H54 (cell line): ENCODE measurements at places on chromosomes 7 and 10.

GRCh38 chr10:4981722-4982471 is 18.7 kb downstream of the AKR1C1 start:
- no peak for DNase-seq

DNA sequence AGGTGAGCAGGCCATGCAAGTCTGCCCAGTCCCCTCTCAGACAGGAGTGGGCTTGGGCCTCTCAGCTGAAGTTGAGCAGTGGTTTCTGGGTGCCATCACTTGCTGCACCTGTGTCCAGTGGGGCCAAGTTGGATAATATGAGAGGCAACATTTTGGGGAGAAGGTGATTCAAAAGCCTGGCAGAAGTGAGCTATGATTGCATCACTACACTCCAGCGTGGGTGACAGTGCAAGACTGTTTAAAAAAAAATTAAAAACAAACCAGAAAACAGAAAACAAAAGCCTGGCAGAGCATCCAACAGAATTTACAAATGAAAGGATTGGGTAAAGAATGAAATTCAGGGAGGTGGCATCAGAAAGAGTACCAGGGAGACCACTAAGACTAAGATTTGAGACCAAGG is 121.5 kb upstream of the LAMB4 start:
- DNase-seq = no peak

DNA sequence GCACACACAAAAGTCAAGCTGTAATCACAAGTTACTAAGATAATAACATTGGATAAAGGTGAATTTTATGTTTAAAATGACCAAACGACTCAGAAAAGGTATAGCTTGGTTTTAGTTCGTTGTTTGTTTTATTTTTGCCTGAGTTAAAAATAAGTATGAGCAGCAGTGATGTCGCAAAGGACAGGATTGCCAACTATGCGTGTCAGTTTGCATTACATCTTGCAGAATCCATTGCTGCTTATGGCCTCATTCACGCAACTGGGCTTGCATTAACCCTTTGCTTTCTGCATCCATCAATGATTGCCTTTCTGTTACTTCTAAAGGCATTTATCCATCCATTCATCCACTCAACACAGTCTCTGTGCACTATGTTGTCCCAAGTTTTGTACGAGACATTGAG is 389.6 kb downstream of the DPP6 start:
- no peak for DNase-seq

- no peak for DNase-seq
Measured at GRCh38 chr10:102834143-102834542, 3.1 kb downstream of the CYP17A1 start.

DNA sequence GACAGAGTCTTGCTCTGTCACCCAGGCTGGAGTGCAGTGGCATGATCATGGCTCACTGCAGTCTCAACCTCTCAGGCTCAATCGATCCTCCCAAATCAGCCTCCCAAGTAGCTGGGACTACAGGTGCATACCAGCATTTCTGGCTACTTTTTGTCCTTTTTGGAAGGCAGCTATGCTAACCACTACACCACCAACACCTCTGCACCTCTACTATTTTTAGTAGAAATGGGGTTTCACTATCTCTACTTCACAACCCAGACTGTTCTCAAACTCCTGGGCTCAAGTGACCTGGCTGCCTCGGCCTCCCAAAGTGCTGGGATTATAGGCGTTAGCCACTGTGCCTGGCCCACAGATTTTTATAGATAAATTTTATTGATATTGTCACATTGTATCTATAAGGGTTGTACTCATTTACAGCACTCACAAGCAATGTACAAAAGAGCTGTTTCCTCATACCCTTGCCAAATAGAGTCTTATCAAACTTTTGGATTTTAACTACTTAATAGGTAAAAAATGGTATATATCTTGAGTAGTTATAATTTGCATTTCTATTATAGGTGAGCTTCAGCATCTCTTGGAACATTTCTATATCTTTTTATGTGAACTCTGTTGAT is 23.7 kb downstream of the PRR15 start:
- no peak for DNase-seq

DNA sequence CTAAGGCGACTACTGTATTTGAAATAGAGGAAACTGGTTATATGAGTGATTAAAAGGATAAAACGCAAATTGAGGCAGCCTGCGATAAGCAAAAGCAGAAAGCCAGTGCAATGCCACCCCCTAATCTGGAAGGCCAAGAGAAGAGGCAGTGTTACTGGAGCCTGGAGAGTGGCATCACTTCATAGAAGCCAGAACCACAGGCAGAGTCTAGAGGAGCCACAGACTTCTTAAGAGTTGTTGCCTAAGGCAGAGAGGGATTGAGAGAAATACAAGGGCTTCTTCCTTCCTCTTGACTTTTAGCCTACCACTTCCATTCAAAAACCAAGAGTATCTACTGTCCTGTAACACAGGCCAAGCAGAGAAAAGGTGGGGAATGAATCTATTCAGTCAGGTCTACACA is 94.9 kb upstream of the SKAP2 start:
- DNase-seq = no peak

DNA sequence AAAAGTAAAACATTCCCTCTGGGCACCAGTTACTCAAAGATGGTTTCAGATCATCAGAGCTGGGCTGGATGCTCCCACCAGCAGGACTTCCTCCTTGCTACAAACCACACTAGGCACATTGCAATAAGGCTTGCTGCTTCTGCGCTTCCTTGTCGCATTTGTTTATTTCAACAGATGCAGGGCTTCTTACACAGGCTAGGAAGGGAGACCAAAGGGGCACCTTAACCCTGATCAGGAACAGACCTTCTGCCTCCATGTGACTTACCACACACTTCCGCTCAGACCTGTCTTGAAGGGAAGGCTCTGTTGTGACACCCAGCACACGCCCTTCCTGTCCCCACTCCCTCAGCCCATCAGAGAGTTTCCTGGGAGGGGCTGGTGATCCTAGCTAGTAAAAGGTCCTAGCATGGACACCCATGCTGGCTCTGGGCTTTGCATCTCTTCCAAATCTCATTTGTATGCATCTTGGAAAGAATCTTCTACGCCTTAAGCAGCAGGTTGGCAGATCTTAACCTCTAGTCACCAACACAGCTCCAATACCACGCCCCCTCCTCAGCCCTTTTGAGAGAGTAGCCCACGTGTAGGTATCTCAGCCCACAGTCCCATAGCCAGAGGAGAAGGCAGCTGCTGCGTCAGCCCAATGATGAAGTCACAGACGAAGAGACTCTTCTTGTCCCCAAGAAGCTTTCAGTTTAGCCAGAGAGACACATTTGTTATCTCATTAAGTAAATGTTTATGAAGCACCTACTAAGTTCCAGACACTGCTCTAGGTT is 47.1 kb upstream of the SVIL start:
- no peak for DNase-seq

DNA sequence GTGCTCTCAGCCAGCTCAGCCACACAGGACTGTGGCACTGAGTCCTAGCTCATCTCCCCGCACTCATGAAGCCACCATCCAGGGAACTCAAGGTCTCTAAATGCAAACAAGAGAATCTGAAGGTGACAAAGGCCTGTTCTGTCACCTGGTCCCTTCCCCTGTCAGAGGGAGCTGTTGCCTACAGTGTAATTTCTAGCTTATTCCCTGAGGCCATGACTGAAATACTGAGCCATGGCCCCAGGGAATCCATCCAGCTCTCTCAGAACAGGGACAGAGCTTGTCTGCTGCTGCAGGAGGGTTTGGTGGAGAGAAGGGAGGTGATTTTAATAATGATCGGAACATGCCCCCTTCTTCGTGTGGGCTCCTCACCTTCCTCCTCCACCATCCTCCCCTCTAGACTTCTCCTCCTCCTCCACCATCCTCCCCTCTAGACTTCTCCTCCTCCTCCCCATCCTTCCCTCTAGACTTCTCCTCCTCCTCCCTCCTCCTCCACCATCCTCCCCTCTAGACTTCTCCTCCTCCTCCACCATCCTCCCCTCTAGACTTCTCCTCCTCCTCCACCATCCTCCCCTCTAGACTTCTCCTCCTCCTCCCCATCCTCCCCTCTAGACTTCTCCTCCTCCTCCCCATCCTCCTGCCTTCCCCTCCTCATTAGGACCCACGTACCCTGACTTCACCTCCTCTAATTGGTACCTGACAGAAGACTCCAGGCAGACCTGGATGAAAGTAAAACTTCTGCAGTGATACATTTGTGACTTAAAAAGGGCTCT is 338.0 kb upstream of the MKI67 start:
- DNase-seq = no peak

DNA sequence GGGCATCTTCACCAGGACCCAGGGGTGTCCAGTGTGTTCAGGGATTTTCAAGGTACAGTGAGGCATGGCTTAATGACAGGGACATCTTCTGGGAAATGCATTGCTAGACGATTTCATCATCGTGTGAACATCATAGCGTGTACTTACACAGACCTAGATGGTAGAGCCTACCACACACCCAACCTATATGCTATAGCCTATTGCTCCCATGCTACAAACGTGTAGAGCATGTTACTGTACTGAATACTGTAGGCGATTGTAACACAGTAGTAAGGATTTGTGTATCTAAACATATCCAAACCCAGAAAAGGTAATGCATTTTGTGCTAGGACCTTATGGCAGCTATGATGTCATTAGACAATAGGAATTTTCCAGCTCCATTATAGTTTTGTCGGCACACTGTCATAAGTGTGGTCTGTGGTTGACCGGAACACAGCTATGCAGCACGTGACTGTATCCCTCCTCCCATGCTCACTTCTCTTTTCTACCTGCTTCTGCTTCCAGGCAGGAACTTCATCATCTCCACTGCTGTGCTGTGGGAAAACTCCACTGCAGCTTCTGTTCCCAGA is 416.2 kb upstream of the NFE2L3 start:
- DNase-seq = no peak
